ENCODE measurements at places on chromosomes 2 and 18.
A peak's percentile ranks its signal among the peaks of the same experiment; 100 is the strongest.

DNA sequence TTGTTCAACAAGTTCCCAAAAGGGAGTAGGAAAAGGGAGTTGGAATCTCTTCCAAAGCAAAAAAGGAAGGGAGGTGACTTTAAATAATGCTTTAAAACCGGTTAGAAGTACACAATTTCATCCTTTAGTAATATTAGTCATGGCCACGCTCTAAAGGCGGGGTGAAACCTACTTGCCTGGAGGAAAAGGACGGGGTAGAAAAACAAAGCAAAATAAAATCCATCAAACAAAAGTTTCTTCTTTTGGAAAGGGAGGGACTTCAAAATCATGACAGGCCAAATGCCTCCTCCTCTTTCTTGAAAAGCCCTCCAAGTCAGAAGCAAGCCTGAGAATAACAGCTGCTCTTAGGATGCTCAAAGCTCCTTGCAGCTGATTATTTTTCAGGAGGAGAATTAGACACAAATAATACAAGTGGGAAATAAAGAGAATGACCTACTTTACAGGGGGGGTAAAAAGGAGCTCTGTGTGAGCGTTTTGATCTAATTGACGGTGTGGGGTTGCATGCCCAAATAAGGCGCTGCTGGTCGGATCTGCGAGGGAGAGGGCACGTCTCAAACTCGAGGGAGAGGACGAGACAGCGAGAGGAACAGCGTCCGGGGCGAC lies 1.8 kb upstream of the NPAS2 start:
- DNase-seq = peak; percentile 16

DNA sequence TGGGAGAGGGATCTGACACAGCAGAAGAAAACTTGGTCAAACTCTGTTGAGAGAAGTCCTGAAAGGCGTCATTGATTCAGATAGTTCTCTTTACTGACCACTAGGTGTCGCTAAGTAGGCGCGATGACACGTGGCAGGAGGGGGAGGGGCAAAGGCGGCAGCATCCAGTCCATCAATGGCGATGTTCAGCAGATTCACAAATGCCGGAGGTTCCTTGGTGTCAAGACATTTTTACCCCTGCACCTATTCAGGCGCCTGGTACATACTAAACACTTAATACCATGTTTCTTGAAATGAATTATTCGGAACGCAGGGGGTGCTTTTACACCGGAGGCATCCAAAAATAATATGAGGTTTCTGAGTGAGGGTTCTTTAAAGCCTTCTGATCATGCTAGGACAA lies 3.0 kb upstream of the PLEK start:
- DNase-seq = peak; percentile 68

DNA sequence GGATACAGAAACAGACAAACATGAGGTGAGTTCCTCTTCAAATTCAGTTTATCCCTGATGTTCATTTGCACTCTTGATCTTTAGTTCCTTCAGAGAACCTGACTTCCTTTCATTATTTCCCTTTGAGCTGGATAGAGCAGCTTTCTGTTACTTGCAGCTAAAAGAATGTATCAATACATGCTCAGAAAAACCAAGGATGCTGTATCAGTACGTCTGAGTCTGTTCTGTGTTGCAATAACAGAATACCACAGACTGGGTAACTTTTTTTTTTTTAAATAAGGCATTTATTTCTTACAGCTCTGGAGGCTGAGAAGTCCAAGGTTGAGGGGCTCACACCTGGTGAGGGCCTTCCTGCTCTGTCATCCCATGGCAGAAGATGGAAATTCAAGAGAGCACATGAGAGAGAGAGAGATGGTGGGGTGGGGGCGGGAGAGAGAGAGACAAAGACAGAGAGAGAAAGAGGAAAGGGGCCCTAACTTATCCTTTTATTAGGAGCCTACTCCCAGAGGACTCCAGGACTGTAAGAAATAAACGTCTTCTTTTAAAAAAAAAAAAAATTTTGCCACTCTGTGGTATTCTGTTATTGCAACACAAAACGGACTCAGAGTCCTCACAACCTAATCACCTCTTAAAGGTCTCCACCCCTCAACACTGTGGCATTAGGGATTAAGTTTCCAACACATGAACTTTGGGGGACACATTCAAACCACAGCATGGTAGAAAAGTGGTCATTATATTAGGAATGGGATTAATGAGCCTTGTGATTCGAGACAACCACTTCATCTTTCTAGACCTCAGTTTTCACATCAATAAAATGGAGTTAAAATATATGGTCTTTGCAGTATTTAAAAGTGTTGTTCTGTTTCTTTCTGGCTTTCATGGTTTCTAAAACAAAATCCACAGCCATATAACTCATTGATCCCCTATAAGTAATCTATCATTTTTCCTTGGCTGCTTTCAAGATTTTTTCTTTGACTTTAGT lies 18.4 kb upstream of the SELENOI start:
- DNase-seq = no peak

DNA sequence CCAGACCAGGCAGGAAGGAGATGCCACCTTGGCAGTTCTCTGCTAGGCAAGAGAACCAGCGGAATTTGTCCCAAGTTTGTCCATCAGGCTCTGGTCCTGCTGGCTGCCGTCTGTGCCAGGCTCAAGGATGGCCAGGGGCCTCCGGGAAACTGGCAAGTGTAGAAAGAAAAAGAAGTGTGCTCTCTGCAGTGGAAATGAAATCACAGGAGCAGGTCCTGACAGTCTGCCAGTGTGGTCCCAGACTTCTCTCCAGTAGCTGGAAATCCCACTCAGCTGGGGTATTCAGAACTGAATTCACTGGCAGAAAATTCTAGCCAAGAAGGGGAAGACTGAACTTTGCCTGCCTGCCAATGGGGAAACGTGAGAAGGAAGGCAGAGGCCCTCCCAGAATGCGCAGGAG lies 91.0 kb downstream of the STPG4 start:
- no peak for DNase-seq

DNA sequence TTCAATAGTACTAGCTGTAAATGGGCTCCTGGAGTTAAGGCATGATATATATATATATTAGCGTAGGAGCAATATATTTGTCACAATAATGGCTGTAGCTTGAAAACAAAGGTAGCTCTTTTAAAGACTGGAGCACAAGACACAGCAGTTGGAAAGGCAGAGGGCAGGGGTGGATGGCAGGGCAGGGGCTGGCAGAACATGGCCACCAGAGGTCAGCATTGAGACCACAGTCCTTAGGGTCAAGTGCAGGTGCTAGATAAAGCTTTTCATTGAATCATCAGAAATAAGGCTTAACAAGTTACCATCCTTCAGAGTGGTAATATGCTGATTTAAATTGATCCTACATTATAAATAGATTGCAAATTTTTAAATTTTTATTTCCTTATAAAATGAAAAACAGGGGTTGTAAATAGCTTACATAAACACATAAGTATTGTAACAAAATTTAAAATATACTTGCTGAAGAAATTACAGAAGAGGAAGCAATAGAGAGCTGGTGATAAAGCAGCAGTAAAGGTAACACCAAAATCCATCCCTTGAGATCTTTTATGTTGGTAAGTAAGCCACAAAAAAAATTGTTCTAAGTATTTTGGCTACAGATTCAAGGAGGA lies 161.2 kb upstream of the PIEZO2 start:
- peak; percentile 59 for DNase-seq

Data from MCF 10A (cell line).